Neural progenitor cell (in vitro differentiated cells): ENCODE measurements at places on chromosomes 5 and 9. TPM values are rescaled to one million over a fixed set of nuclear protein-coding genes. Genes with fewer than 3 reads are reported as not detected.

PHF24 gene
- 0.71 and 1.8 TPM in 2 replicates for total RNA-seq

NR5A1 gene
- 1.0 and 3.3 TPM in 2 replicates for total RNA-seq

ACTBL2 gene
- total RNA-seq, result not detected in 2 replicates

VCAN gene
- 71.6 and 101 TPM in 2 replicates for total RNA-seq

FAM53C gene
- total RNA-seq, result 68.0 and 72.5 TPM in 2 replicates

PCSK5 gene
- total RNA-seq, result 23.4 and 30.0 TPM in 2 replicates

CKMT2 gene
- not detected in 2 replicates for total RNA-seq

MUSK gene
- 0.22 and 0.24 TPM in 2 replicates for total RNA-seq

HABP4 gene
- total RNA-seq, result 11.3 and 12.3 TPM in 2 replicates

GRCh38 chr5:124885490-124885889, 139.1 kb upstream of the ZNF608 start:
- no peak for DNase-seq

- no peak for DNase-seq
These were observed 46.5 kb downstream of the ELOVL7 start for GRCh38 chr5:60797482-60798153.

DNA sequence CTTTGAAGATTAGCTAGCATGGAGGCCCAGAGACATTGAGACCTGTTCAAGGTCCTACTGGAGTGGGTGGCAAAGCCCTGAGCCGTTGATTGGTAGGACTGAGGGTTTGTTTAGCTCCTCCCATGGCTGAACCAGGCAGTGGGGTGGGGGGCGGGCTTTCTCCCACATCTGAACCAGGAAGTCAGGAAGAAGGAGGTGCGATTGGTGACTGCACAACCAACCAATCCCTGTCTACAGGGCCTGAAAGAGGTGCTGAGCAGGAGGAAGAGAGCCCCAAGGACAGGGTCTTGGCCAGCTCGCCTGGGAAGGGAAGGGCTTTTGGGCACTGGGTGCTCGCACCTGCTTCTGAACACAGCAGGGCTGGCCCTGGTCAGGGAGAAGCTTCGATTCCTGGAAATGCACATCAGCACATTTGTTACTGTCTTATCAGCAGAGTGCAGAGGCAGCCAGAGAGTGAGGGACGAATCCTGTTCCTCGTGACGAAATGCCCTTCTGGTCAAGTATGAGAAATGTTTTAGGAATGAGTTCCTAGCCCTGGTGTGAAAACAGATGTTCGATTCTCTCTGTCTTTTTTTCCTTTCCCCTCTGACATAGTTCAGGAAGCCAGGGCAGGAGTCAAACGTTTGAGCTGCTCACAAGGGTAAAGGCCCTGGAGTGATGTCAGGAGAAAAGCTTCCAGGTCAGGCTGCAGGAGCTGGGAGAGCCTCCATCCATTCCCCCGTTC, 294.8 kb upstream of the KLF4 start:
- no peak for DNase-seq

GRCh38 chr9:132982458-132982857, 4.0 kb downstream of the GFI1B start:
- no peak for DNase-seq

DNA sequence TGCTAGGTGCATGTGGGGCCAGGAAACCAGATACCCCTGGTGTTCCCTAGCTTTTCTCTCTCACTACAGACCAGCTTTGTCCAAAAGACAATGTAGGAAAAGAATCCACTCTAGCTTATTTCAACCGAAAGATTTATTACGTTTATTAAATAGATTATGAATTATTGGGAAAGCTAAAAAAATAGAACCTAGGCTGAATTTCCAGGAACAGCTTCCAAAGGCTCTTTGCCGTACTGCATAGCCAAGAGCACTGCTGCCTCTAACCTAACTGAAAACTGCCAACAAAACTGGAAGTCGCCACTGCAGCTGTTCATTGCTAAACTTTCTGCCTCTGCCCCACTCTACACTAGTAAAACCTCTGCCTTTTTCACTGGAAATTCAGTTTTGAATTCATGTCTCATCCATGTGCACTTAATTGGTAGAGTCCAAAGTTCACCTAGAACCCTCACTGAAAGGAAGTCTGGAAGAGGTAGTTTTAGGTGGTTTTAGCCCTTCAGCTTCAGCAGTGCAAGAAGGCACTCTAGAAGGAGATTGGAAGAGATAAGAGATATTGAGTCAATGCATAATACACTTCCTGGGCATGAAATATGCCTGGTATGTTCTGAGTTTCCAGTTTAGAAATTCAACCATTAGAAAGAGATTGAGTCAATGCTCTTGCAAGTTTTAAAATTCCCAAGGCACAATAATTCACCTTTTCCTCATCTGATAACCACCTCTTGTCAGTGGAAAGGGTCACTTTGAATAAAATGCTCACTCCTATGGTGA, 927.9 kb downstream of the MAT2B start:
- DNase-seq, result no peak

GRCh38 chr9:138043411-138044345, 166.1 kb downstream of the CACNA1B start:
- DNase-seq, result no peak

GRCh38 chr5:169022718-169023117, 278.2 kb downstream of the SLIT3 start:
- DNase-seq, result no peak

DNA sequence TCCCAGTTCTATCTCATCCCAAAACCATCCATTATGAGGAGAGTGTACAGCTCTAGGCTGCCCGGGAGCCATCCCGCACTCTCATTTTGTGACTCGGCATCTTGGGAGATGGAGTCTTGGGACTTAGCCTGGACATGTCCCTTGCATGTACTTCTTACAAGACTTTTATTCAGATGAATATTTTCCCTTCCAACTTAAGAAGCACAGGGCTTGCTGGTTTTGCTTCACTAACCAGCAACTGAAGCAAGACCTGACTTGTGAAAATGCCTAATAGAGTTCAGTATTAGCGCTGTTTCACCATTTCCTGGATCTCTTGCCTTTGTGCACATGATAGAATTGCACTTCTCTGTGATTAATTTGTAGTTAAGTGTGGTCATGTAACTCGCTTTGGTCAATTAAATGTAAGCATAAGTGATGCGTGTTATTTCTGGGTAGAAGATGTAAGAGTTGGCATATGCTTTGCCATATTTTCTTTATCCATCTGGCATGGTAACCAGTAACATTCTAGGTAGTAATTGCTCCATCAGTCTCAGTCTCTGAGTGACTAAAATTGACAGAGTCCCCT, 55.8 kb downstream of the PDCD1LG2 start:
- no peak for DNase-seq

GRCh38 chr9:77449240-77450084, 198.7 kb downstream of the GNA14 start:
- no peak for DNase-seq
